ENCODE measurements at places on chromosomes 1 and 21.

DNA sequence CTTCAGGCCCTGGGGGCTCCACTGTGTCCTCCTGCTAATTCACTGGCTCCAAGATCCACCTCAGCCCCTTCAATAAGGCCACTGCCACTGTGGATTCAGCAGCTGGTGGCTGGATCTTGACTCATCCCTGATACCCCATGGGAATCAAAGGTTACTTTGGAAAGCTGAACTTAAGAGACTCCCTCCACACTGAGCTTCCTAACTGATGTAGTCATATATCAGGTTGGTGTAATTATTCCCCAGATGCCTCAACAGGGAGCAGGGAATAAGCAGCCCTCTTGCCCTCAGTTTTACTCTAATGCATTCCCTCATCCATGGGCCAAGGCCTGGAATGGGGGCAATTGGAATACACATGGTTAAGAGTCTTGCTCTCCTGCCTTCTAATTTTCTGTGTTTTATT is 164.6 kb downstream of the FASLG start:
- no peak for DNase-seq

- DNase-seq, result peak; percentile 62
These were observed 8.8 kb upstream of the FAM20B start for GRCh38 chr1:179016706-179017382.

DNA sequence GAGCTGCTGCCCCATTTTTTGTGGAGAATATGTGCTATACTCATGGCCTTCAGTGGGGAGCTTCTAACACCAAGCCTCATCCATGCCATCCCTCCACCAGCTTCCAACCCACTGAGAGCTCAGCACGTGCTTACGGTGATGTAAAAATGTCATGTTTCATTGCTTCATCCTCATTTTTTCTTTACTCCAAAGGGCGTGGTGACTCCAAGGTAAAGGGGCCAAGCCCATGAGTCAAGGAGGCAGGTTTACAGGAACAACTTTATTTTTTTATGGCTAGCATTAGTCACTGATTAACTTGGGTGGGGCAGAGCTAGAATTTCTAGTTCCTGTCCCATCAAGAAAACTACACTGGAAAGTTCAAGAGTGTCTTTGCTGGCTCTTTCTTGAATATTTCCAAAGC is at the start of gene C1orf226:
Gene C1orf226 (plus strand): TSS at position 346 of the 400 bp plus-strand sequence. CDS start 174 bp downstream, outside the sequence.
- DNase-seq, result no peak

- DNase-seq, result no peak
These were observed 8.5 kb downstream of the GPA33 start for GRCh38 chr1:167081594-167082156.

DNA sequence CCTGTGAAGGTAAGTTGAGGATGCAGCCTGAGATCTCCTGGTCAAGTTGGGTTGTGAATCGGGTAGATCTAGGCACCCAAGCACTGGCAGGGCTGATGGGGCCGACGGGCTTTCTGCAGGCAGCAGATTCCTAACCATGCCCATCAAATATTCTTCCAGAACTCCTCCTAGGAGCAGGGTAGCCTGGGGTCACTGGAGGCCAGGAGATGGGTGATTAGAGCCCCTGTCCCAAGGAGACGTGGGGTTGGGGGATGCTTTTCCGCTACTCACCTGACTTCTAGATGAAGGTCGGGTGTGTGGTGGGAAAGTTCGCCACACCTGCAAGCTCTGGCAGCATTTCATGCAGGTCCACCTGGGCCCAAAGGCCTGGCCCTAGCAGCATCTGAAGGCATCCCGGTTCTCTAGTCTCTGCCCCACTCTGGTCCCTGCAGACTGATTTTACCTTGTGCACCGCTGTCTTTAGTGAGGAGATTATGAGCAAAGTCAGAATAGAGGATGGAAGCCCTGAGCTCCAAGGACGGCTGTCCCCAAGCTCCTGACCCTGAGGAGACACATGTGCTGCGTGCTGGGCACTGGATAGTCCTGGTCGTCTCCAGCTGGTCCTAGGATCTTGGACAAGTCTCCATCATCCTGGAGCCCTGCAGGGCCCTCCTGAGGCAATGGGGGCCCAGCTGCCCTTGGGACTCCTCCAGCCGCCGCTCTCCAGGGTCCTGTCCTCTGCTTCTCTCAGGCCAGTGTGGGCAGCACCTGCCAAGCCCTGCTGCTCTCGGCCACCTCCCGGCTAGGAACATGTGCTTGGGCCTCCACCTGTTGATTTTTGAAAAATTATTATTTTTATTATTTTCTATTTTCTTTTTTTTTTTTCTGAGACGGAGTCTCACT is 21.8 kb upstream of the C2CD2 start:
- no peak for DNase-seq

- peak; percentile 67 for DNase-seq
These were observed at the start of gene DNAJC6 for GRCh38 chr1:65309304-65310077. DNAJC6 (plus strand) TSS chr1:65309543; CDS start chr1:65309746, 203 bp downstream.

DNA sequence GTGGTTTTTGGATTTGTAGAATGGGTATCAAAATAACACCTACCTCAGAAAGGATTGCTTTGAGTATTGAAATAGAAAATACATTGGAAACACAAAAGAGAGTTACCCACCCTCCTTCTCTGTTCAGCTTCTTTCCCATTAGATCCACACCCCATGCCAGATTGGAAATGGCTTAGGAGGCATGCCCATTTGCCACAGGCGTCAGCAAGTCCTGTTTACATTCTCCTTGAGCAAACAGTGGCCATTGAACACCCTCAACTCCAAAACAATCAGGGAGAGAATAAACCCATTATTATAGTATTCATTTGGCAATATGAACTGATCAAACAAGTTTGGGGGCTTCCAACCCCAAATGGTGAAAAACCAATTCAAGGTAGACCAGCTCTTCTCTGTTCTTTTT is 2.4 kb downstream of the ELAPOR1 start:
- DNase-seq, result no peak

DNA sequence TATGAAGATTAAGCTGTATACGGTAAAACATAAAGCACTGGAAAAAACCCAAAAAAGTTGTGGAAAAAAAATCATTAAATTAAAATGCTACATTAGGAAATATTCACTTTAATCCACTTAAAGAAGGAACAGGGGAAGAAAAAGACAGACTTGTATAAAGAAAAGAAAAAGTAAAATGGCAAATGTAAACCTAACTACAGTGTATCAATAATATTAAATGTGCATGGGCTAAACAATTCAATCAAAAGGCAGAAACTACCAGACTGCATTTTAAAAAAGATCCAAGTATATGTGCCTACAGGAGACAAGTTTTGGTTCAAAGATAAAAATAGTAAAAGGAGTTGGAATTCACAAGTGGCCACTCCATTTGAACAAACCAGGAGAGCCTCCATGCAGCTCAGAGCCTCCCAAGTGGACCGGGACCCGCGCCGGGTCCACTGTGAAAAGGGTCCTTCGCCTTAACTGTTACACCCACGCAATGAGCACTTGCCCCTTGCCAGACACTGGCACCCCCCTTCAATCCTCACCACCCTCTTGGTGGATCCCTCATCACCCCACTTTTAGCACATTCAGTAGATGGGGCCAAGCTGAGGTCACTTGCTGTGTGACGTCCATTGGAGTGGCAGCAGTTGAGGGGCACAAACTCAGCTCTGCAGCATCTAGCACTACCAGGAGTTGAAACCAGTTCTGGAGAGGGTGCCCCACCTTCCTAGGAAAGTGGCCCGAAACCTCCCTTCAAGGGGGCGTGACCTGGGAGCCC is 898 bp downstream of the C1orf174 start:
- no peak for DNase-seq

GRCh38 chr21:38720074-38720473 is 85.7 kb upstream of the ETS2 start:
- no peak for DNase-seq

DNA sequence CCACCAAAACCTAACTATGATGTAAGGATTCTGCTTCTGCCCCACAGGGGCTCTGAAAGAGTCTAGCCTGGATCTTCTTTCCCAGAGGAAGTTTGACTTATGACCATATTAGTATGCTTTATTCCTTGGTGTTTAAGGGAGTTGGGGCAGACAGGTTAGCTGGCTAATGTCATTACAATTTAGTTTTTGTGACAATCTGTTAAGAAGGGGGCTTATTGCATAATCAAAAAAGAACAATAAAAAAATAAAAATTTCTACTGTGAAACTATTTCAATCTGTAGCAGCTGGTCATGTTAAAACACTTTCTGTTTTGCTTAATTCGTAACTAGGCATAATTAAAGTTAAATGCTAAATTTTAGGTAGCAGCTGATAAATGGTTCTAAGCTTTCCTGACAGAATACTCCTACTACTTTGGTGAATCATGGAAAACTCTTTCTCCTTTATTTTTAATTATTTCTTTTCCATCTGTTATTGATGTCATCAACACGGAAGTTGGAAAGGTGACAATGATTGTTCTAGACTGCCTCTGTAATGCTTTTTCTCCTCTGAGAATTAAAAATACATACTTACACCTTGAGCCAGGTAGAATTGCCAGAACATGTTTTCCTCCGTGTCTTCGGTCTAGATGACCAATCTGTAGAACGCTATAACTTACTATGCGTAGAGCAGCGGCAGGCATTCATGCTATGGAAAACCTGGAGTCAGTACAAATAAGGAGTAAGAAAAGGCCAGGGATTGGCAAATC is 18.6 kb downstream of the DYRK3 start:
- no peak for DNase-seq

GRCh38 chr21:44495611-44496563 is 40.6 kb downstream of the LRRC3 start:
- DNase-seq, result no peak

DNA sequence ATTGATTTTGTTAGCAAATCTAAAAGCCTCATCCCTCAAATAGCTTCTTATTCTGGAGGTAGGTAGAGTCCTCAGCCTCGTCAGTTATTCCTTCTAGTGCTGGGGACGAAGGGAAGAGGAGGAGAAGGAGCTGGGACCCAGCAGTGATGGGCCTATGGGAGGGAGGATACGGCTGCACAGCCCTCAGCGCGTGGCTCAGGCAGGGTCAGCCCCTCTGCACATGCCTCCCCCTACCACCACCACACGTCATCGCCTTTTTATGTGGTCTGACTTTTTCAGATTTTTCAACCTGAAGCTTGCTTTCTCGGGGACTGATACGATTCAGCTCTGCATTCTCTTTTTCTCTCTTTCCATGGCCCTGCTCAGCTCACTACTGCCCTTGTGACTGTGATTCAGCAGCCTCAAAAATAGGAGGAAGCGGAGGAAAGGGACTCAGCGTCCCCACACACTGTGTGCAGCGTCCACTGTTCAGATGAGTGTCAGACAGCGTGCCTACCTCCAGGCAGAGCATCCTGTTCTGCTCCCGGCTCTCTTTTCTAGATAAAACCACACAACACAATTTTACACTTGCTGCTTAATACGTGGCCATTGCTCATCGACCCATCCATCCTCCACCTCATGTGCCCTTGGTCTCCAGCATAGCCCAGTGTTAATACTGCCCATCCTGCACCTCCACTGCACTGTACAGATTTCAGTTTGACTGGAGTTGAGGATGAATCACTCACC is 827 bp downstream of the OR2B11 start:
- DNase-seq, result no peak

GRCh38 chr1:51926171-51926812 is 47.8 kb upstream of the NRDC start:
- no peak for DNase-seq

GRCh38 chr1:45135316-45135715 is 71.1 kb downstream of the ZSWIM5 start:
- no peak for DNase-seq

DNA sequence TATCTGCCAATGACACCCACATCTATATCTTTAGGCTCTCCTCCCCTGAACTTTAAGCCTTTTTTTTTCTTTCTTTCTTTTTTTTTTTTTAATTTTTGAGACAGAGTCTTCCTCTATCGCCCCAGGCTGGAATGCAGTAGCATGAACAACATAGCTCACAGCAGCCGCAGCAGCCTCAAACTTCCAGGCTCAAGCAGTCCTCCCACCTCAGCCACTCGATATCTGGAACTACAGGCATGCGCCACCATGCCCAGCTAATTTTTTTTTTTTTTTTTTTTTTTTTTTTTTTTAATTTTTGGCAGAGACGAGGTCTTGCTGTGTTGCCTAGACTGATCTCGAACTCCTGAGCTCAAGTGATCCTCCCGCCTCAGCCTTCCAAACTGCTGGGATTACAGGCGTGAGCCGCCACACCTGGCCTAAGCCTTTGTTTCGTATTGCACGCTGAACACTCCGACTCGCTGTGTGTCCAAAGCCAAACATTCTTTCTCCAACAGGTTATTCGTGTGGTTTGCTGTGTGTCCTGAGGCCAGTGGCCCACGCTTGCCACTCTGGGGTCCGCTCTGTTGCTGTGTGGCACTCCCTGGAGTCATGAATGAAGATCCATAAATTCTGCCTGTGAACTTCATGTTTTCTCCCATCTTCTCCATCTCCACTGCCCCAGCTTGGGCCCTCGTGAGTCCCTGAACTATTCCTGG is 119.4 kb downstream of the CAMTA1 start:
- no peak for DNase-seq

- no peak for DNase-seq
These were observed 673.0 kb downstream of the USP25 start for GRCh38 chr21:16402752-16403151.

DNA sequence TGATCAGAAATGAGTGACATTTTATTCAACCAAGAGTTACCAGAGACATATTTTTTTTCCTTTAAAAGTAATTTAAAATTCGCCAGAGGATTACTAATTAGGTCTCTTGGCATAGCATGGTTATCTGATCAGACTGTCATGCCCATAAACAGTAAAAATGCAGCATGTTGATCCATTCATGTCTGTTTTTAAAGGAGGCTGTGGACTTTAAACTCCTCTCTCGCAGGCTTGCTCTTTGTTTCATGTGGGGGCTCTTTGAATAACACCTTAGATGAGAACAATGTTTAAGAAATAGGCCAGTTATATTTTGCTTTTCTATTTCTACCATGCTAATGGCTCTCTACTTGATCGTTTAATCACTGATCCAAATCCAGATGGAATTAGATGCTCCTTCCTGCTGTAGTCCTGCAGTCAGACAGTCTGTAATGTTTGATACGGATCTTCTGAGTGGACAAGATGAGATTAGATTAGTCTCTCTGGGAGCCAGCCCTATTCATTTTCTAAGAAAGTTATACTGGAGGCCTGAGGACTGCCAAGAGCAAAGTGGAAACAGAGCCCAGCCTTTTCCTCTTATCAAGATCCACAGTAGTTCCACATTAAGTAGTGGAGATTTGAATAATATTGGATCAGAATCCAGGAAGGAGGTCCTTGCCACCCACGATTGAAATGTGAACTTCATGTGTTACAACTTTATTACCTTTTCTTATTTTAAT is 197.4 kb downstream of the HS2ST1 start:
- DNase-seq, result no peak

- no peak for DNase-seq
These were observed 7.0 kb upstream of the KCNE1 start for GRCh38 chr21:34519016-34519415.

- DNase-seq, result no peak
These were observed 148.9 kb upstream of the RUNX1 start for GRCh38 chr21:35197992-35198431.

- DNase-seq, result no peak
These were observed 112.2 kb upstream of the MROH9 start for GRCh38 chr1:170823120-170823519.

GRCh38 chr21:28516991-28517592 is 475.6 kb downstream of the LTN1 start:
- DNase-seq, result peak; percentile 3
